T-helper 2 cell (primary cell): ENCODE measurements at places on chromosomes 2 and 18.

- DNase-seq: no peak
Measured at GRCh38 chr2:17540093-17540812, at the start of gene VSNL1. VSNL1 (plus strand) TSS chr2:17540696; CDS start chr2:17592075, 51,379 bp downstream.

DNA sequence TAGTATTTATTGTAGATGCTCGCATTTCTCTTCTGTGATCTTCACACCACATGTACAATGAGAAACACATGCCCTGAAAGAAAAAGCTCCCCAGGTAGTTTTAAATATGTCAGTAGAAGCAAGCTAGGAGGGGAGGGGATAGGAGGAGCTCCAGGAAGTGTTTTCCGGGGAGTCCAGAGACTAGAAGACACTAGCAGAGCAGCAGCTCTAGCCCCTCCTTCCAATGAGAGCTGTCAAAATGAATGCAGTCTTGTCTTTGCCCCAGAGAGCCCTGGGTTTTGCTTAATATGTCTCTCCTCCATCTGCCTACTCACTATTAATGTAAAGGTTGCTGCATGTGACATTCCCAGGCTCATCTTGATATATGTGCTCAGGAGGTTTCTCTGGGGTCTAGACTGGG lies 462.6 kb upstream of the SOX11 start:
- DNase-seq: no peak

DNA sequence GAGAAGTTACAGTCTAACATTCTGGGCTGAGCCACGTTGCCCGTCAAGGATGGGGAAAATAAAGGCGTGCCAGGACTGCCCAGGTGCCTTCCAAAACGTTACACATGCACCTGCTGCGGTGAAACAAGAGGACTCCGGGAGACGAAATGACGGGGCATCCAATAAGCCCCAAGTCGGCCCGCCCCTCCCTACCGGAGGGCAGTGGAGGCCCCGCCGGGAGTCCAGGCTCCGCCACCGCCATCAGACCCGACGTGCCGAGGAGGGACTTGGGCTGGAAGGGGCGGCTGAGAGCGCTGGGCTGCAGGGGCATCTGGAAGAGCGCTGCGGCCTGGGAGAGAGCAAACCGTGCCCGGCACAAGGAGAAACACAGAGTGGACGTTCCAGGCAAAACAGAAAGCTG lies 112.5 kb upstream of the GPC1 start:
- DNase-seq: no peak

DNA sequence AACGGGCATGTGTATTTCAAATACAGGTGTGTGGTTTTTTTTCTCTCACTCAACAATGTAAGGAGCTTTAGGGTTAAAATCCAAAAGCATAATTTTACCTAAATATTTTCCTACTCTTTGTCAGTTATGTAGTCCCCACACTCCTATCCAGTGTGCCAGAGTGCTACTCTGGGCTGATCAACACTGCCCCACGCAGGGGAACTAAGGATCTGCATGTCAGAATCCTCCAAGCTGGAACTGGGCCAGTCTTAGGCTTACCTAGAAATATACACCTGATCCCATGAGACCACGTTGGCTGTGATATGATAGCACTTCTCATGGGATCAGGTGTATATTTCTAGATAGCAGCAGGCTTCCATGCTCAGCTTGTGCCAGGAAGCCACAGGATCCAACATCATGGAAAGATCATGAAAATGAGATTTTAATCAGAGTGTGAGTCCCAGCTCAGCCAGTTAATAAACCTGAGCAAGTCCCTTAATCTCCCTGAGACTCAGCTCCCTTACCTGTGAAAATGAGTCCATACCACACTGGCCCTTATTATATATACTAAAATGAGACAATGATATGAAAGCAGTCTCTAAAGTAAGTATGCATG lies 29.7 kb downstream of the CCDC141 start:
- peak; percentile 11 for DNase-seq

DNA sequence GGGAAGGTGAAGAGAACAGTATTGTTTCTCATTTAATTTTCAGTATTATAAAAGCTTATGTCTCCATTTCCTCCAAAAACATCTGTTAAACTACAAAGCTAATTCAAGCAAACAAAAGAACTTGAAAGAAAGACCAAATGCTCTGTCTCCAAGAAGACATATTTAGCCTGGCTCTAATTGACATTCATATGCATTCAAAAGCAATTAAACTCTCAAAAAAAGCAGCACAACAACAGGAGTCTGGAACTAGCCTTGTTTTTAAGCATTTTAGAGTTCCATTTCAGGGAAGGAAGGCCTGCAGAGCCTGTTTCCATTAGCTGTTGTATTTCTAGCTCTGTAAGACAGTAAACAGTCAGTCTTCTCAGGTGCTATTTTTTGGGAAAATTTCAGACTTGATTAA lies 447.9 kb downstream of the TDRD15 start:
- DNase-seq: no peak

DNA sequence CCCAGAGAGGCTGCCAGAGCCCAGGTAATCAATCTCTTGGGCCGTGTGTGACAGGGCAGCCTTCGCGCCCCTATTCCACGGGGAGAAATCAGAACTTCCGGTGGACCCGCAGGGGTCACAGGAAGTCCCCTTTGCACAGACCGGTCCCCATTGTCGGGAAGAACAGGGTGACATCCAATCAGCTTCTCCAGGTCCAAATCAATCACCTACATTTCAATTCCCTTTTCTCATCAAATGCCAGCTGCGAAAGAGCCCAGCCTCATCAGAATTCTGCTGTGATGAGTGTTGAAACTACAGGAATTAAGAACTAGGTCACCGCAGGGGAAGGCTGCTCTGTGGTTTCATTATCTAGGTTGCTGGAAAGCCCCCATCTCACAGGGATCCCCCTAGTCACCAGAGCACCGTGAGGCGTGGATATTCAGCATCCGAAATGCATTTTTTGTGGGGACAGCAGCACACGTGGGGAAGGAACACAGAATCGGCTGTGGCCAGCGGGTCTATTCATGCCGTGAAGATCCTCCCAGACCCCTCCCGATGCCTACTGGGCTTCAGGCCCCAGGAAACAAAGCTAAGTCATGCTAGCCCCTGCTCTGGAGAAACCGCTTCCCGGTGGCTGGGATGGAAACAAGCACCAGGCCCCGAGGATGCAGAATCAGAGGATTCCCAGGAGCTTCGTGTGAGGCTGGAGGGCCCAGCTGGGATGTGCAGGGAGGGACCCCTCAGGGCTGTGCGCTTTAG lies 193.7 kb upstream of the ID2 start:
- no peak for DNase-seq

- no peak for DNase-seq
Measured at GRCh38 chr2:48319863-48320262, 210.1 kb upstream of the STON1 start.

DNA sequence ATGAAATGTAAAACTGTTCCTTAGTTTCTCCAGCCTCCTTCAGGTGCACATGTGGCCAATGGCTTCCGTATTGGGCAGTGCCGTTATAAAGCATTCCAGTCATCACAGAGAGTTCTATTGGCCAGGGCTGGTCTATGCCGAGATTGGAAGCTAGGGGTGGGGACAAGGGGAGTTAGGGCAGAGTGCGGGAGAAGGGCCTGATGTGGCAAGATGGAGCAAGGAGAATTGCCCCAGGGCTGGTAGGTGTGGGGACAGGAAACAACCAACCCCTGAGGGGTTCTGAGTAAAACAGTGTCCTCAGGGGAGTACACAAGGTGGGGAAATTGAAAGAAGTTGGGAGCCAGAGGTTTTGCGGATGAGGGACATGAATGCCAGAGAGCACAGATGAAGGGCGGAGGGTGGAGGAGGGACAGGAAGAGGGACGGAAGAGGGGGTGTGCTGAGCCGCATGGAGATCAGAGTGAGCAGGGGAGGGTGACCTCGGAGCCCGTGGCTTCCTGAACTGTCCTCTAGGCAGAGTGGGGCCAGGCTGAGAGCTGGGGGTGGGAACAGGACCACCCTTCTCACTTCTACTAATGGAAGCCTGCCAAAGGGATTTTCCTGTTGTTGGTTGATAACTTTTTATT lies 9.1 kb upstream of the ATP6V1C2 start:
- no peak for DNase-seq

- no peak for DNase-seq
Measured at GRCh38 chr2:150133623-150134022, 353.8 kb downstream of the RND3 start.

DNA sequence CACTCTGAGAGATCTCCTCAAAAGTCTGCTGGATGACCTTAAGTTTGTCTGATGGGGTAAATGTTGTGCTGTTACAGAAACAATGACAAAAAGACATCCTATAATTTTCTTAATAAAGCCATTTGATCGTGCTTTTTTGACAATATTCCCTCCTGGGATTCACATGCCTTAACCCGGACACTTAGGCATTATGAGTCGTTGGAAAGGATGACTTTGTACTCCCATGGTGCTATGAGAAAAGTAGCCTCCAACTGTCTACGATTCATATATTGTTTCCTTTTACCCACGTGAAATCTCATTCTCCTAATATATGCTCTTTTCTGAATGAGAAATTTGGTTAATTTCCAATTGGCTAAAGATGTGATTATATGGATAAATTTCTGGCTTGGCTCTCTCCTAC lies 6.1 kb upstream of the MPP4 start:
- no peak for DNase-seq

DNA sequence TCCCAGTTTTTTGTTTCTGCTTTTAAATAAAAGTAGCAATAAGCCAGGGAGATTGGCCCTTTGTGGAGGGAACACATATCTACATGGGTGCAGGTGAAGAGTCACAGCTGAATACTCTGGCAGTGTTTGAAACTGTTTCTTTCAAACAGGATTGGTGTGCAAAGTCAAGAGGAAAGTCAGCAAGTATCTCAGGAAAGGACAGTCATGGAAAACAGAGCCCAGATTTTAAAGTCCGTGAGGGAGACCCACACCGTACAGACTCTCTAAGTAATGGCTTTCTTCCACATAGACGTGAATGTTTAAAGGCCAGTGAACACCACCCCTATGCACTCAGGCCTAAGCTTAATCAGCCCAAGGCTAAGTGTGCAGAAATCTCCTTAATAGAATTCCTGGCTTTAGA lies 95.3 kb downstream of the GFPT1 start:
- DNase-seq: no peak

- DNase-seq: no peak
Measured at GRCh38 chr2:52264488-52264887, 1232.6 kb upstream of the NRXN1 start.

GRCh38 chr2:61434314-61434713 lies 36.6 kb downstream of the USP34 start:
- no peak for DNase-seq

DNA sequence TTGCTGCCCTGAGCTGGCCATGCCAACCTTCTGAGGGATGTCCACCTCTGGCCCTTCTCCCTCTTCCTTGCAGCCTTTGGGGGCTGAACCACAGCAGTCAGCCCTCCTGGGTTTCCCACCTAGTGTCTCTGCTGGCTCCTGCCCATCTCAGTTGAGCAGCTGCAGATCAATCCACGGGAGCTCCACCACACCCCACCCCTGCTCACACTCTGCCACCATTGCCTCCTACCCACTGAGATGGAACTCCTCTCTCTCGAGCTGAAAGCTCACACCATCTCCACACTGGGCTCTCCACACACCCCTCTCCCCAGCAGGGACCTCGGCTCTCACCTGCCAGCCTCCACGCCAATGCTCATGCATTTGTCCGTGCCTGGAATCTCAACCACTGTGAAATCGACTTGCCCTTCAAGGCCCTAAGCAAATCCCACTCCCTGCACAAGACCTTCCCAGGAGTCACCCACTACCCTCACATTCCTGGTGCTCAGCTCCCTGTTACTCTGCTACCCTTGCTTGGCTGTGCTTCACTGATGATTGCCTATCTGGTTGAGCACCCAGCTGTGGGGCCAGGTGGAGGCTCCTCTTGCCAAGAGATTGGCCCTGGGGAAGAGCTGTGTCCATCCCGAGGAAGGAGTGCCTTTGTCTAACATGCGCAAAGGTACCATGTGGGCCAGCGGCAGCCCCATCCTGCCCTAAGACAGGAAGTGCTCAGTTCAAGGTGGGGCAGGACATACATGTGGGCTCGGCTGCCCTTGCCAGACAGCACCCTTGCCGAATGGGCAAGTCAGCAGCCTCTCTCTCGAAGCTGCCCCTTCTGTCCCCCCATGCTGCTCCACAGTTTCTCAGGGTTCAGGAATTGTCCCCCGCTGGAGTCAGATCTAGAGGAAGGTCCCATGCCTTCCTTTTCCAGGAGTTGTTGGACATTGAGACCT lies 208.7 kb downstream of the CYP26B1 start:
- DNase-seq: no peak

GRCh38 chr2:15325296-15325695 lies 235.8 kb downstream of the NBAS start:
- no peak for DNase-seq

- DNase-seq: no peak
Measured at GRCh38 chr18:9825571-9826073, 60.2 kb upstream of the TXNDC2 start.

GRCh38 chr18:58455314-58456188 lies 173.3 kb downstream of the ALPK2 start:
- DNase-seq: no peak

GRCh38 chr2:222064286-222064685 lies 234.5 kb downstream of the PAX3 start:
- no peak for DNase-seq

DNA sequence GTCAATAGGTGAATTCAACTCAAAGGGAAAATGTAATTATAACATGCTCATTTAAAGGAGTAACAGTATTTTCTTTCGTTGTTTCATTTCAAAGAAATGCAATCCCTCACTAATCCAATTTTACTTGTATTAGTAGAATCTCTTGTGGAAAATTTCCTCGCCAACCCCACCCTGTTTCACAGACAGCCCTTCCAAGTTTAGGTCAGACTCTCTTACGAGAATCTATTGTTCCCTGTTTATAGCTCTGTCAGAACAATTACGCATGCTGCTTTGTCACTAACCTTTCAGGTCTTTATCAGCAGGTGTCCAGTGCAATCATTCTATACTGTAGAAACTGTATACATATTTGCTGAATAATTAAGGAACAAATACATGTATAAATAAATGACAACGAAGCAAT lies 657.8 kb upstream of the LINC00305 start:
- DNase-seq: no peak

GRCh38 chr2:21694079-21694878 lies 570.5 kb downstream of the TDRD15 start:
- no peak for DNase-seq

DNA sequence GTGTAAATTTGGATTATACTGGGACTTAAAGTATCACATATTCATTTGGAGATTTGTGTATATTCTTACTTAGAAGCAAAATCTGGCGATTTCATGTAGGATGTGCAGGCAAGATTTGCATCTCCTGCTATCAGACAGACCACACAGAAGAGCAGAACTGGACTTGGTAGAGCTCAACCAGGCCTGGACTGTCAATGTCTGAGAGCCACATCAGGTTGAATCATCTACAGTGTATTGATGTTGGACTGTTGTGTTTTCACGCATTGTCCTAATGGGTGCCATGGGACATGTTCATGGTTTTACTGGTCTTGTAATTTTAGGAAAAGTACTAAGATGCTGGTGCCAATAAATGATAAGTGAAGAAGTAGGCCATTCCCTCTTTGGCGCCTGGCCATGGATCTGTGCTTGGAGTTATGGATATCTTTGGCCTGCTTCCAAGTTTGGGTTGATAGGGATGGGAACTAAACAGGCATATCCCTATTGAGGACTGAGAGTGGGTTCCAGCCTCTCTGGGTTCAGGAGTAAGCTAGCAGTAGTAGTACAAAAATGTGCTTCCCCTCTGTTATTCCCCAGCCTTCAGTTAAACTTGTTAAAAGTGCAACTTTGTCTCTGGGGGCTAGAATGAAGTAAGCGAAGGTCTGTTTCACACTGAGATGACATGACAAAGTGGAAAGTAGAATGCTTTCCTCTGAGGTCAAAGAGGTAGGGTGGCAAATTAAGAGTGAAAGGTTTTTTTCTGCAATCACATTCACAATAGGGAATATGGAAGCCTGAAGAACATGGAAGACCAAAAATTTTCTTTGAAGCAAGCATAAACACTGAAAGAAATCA lies 49.2 kb upstream of the NEMP2 start:
- DNase-seq: no peak
